Stimulated activated CD4-positive, alpha-beta T cell treated with anti-CD3 and anti-CD28 coated beads, Interleukin-1b, Interleukin-23, amount 100 ng/mL, for 1 hour (primary cell): ENCODE measurements at places on chromosomes 4 and X.

DNA sequence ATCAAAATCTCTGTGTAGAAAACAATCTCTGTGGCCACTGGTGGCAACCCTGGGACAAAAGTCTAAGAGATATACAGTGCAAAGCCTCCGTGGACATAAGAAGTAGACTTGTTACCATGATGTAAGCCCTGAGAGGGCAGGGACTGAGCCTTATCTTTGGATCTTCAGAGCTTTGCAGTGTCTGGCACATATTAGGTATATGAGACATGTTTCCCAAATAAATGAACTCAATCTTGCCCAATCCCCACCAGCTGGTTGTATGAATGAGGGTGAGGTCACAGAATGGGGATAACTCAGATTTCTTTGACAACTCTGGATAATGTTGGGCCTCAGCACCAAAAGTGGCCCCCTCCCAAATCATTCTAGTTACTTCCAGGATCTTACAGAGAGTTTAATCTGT, 511.4 kb upstream of the DIPK2B start:
- no peak for DNase-seq

- no peak for DNase-seq
Observed at GRCh38 chr4:79395841-79396240, 12.2 kb downstream of the GK2 start.

DNA sequence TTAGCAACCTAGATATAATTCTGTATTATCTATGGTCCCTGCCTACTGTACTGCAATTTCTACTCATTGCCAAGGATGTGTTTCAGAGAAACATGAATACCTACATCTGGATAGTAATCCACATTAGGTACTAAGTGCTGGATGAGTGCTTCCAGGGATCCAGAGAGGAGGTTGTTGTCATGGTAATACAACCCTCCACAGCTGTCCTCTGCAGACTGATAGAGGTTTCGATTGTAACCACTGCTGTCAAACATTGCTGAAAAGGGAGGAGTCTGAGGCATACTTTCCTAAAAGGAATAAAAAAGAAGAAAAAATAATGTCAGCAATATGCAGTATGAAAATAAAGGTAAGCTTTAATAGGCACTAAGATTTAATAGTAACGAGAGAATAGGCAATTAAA, 12.5 kb downstream of the RASGEF1B start:
- no peak for DNase-seq

GRCh38 chr4:8393593-8394038, 46.9 kb downstream of the ACOX3 start:
- no peak for DNase-seq

GRCh38 chr4:127015667-127016117, 617.1 kb upstream of the INTU start:
- DNase-seq, result no peak

- DNase-seq, result no peak
Observed at GRCh38 chr4:164446516-164446915, 307.4 kb upstream of the SMIM31 start.

DNA sequence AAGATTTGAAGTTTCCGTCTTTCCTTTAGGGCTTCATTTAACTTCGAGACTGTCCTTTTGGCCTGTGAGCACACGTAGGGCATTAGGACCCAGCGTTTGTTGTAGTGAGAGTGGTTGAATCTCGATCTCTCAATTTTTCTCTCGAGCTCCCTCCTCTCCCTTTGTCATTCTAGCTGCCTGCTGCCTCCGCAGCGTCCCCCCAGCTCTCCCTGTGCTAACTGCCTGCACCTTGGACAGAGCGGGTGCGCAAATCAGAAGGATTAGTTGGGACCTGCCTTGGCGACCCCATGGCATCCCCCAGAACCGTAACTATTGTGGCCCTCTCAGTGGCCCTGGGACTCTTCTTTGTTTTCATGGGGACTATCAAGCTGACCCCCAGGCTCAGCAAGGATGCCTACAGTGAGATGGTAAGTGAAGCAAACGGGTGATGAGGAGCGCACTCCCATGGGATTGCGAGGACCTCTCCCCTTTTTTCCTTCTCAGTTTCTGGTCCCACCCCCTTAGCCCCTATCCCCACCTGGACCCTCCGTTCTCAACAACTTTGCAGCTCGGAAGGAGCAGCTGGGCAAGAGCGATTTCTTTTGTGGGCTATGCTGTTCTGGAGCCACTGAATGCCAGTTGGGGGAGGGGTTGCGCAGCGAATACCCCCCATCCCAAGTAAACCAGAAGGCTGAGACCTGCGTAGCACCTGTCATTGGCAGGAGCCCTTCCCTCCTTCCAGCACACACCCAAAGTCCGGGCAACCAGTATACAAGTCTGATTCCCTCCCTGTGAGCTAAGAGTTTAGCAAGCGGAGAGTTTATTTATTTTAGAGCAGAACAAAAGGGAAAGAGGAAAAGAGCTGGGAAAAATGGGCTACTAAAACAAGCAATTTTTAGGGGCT, at the start of gene TMEM35A:
TMEM35A (plus strand) TSS at position 164 of the 883 bp plus-strand sequence; CDS start at position 288, 124 bp downstream.
- no peak for DNase-seq

DNA sequence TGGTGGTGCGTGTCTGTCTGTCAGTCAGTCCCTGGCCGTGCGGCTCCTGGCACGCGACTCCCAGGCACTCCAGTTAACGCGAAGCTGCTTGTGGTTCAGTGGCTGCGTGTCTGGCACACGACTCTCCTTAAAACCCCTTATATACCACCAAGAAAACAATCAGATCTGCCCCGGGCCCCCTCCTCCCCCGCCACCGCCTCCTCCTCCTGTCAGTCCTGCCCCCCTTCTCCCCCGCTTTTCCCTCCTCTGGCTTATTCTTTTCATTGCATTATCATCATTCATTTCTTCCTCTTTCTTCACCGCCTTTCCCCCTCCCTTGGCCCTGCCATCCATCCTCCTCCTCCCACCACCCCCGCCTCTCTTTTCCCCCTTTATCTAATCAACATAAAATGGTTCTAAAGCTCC, at the start of gene NEUROG2:
NEUROG2 (minus strand) TSS at position 115 of the 405 bp plus-strand sequence. CDS start 705 bp downstream, outside the sequence.
- DNase-seq, result no peak

DNA sequence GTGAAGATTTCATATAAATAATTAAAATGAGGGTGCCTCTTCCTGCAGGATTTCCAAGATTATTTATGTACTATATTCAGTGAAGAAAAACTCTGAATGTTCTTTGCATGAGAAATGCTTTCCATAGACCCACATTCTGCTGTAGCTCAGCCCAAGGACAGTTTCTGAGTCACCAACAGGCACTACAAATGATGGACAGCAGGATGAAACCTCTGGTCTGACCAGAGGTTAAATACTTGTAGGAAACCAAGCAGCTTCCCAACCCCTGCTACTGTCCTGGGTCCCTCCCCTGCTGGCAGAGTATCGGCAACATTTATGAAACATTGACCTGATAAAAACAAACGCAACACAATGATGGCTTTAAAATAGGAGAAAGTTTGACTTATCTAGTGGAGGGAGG, 73.1 kb downstream of the CXXC4 start:
- DNase-seq, result no peak

- no peak for DNase-seq
Observed at GRCh38 chrX:133294126-133294525, 76.0 kb upstream of the TFDP3 start.

DNA sequence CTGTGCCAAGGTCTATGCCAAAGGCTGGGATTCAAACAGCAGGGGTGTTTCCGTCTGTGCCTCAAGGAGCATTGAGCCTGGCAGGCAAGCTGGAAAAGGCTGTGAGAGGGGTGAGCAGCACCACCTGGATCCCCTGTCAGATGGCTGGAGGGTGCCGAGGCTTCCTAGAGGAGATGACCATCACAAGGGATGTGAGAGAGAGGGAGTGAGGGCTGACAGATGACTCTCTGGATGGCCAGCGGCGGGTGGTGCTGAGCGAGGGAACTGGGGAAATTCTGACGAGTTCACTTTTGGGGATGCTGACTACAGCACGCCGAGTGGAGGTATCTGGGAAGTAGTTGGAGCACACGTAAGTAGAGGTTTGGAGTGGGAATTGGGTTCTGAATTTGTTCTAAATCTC, 22.6 kb upstream of the CYP4V2 start:
- DNase-seq, result no peak

DNA sequence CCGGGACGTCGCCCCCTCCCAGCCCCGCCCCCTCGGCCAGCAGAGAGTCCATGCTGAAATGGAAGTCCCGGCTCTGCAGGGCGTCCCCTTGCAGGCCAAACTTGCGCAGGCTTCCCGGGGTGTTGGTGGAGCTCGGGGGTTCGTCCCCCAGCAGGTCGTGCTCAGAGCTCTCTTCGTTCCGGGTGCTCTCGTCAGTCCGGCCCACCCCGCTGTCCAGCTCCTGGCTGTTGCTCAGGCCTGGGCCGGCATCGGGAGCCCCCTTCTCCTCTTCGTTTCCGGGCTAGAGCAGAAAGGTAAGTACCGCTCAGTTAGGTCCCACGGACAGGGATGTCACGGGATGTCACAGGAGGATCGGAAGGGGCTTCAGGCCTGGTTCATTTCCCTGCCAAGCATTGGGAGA, 10.2 kb downstream of the SSR4 start:
- DNase-seq, result no peak

- no peak for DNase-seq
Observed at GRCh38 chrX:7062276-7062675, 85.2 kb upstream of the STS start.

GRCh38 chr4:170007113-170007512, 19.1 kb downstream of the MFAP3L start:
- no peak for DNase-seq

GRCh38 chrX:120365320-120365719, 3.4 kb downstream of the ATP1B4 start:
- peak; percentile 5 for DNase-seq

- DNase-seq, result no peak
Observed at GRCh38 chr4:169987327-169988228, 38.6 kb downstream of the MFAP3L start.

- peak; percentile 1 for DNase-seq
Observed at GRCh38 chrX:73214426-73215094, at the start of gene NAP1L2. Gene NAP1L2 (minus strand): TSS chrX:73214851. CDS start chrX:73214492, 359 bp downstream.

DNA sequence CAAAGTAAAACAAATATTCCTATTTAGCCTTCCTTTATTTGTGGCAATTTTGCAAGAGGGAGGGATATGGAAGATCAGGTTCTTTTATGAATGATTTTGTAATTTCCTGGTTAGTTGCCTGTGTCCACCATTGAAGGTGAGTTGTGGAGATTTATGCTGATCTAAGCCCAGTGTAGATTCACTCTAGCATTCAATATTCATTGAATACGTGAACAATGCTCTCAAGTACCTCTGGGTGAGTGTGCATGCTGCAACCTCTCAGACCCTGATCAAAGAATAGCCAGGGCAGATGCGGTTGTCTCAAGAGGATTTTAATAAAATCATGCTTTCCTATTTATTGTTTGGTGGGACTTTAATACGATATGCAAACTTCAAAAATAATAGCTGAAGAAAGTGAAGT, 628.4 kb downstream of the SPRY1 start:
- DNase-seq, result no peak

DNA sequence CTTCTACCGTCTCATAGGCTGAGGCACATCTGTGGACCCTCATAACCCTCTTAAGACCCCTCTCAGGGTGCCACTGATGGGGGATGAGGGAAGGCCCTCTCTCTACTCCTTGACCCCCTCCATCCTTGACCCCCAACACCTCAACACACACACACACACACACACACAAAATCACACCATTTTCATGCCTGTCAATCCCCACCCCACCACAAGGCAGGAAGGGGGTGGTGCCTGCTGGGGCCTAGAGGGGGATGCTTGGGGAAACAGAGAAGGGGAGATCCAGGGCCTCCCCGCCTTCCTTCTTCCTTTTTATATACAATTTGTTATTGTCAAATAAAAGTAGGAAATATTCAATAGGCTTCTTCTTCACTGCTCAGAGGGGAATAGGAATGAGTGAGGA, 1.2 kb upstream of the EBP start:
- DNase-seq, result no peak

GRCh38 chrX:41022566-41022965, 62.7 kb upstream of the USP9X start:
- DNase-seq, result no peak

DNA sequence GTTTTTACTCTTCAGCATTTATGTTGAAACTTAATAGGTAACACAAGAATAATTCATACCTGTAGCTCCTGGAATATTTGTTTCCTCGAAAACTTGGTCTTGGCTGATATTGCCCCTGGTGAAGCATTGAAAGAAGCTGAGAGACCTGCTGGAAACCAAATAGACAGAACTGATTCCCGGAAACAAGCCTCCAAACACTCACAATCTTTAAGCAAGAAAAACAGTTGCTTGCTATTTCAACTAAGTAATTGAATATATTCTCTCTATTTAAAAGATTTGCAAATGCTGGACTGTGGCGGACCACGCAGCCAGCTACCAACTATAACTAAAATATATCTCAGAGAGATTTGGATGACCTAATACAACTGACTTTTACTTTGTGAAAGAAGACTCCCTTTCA, 3.6 kb downstream of the PCDH18 start:
- DNase-seq, result no peak

GRCh38 chrX:138664466-138664865, 47.1 kb downstream of the FGF13 start:
- no peak for DNase-seq

GRCh38 chr4:136664988-136665387, 867.3 kb downstream of the PCDH18 start:
- no peak for DNase-seq

DNA sequence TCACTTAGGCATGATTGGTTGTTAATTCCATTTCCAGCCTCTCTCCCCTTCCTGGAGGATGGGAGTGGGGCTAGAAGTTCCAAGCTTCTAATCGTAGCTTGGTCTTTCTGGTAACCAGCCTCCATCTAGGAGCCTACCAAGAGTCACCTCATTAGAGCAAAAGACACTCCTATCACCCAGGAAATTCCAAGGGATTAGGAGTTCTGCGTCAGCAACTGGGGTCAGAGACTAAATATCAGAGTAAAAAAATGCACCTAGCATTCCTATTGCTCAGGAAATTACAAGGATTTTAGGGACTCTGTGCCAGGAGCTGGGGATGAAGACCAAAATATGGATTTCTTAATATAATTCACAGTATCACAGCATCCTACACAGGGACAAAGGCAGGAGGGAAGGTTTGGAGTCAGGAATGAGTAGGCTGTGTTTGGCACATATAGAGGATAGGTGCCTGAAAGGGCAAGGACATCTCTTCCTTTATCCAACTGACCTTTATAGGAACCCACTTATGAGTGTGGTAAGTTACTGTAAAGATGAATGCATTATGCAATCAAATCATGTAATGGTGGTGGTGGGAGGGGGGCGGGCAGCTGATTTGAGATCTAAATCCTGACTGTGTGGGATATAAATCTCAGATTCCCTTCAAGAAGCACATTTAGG, 30.5 kb upstream of the LIMCH1 start:
- no peak for DNase-seq

GRCh38 chr4:1809754-1810502, 16.8 kb downstream of the FGFR3 start:
- peak; percentile 13 for DNase-seq

GRCh38 chrX:108397627-108398391, 40.4 kb downstream of the COL4A6 start:
- DNase-seq, result no peak

- no peak for DNase-seq
Observed at GRCh38 chr4:160224049-160224448, 1121.2 kb downstream of the RAPGEF2 start.
